Thymus (tissue), 14 donors: ENCODE measurements at places on chromosomes 11 and 22. TPM values are rescaled to one million over a fixed set of nuclear protein-coding genes. Genes with fewer than 3 reads are reported as not detected.

The RBMXL2 gene
- total RNA-seq = 0.09 TPM

GRCh38 chr22:33049119-33049729 lies 9.0 kb downstream of the SYN3 start:
- DNase-seq = peak; percentile 40

The STT3A gene
- 47.1 TPM for total RNA-seq

GRCh38 chr11:63573881-63574855 lies 11.0 kb upstream of the PLAAT2 start:
- no peak for DNase-seq

The UBQLN3 gene
- total RNA-seq = under 0.01 TPM

The FBLN1 gene
- 9.3 TPM for total RNA-seq

The IGLL5 gene
- 2.3 TPM for total RNA-seq

The SHISAL1 gene
- 0.33 TPM for total RNA-seq

DNA sequence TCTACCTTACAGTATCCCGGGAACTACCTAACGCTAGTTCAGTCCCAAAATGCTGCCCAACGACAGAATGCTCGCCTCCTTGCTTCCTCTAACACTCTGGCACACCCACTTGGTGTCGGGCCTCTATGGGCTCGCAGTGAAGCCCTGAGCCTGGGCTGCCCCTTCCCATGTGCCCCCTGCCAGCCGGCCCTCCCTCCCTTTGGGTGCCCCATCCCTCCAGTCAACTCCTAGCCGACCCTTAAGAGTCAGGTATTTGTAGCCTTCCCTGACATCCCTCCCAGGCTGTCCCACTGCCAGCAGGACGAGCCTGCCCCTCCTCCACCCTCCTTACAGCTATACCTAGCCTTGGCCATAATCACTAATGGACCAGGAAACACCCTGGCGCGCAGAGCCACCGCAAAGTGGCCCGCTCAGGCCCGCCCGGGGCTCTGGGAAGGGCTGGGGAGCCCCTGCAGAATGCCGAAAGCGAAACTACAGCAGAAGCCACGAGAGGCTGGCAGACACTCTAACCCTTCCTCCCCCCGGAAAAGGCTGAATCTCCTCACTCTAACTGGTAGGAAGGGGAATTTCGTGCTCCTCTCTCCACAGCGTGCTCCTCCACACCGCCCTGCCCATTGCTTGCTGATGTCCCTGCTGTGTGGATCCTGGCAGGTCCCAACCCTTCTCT lies 8.2 kb downstream of the CBX7 start:
- no peak for DNase-seq

- DNase-seq = no peak
These were observed 127.2 kb upstream of the B3GAT1 start for GRCh38 chr11:134539285-134539684.

DNA sequence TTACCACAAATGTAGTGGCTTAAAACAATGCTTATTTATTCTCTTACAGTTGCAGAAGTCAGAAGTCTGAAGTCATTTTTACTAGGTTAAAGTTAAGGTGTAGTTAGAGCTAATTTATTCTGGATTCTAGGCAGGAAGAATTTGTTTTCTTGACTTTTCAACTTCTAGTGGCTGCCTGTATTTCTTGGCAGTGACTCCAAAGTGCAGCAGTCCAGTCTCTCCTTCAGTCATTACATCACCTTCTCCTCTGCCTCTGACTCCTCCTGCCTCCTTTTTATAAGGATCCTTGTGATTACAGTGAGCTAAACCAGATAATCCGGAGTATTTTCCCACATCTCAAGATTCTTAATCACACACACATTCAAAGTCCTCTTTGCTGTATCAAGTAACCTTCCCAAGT lies 581.4 kb downstream of the KCNA4 start:
- no peak for DNase-seq

The NXPE2 gene
- 0.05 TPM for total RNA-seq

GRCh38 chr11:72316984-72317383 lies 73.0 kb upstream of the PHOX2A start:
- DNase-seq = no peak

GRCh38 chr11:64745521-64746328 lies 1.8 kb upstream of the RASGRP2 start:
- peak; percentile 83 for DNase-seq

DNA sequence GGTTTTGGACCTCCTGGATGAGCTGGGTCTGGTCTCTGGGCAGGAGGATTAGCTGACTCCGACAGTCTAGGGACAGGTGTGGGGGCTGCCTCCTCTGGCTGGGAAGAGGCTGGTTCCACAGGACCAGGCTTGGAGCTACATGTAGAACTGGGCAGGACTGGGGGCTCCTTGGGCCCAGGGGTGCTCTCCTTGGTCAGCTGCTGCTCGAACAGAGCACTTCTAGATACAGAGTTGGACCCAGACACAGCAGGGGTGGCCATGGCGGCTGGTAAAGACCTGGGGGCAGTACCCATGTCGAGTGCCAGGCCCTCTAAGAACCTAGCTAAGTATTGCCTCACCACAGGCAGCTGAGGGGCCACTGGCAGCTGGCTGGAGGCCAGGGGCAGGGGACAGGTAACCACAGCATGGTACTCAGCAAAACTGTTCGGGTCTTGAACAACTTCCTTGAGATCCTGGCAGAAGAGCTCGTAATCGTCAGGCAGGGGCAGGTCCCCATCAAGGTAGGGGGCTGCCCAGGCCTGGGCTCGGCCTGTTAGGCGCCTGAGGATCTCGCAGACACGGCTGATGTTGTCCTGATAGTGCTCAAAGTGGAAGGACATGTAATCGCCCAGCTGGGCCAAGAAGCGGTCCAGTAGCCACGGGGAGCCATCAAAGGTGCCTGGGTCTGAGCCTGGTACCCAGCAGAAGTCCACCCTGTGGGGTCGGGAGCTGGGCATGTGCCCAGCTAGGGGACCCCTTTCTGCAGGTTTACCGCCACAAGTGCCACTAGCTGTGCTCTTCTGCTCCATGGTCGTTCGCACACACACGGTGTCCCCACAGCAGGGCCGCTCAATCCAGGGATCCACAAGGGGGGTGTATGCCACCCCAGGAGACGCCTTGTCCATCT lies 3.1 kb downstream of the GNB1L start:
- DNase-seq = no peak
